NCI-H2107 (cell line): ENCODE measurements at places on chromosomes 1 and 21.

DNA sequence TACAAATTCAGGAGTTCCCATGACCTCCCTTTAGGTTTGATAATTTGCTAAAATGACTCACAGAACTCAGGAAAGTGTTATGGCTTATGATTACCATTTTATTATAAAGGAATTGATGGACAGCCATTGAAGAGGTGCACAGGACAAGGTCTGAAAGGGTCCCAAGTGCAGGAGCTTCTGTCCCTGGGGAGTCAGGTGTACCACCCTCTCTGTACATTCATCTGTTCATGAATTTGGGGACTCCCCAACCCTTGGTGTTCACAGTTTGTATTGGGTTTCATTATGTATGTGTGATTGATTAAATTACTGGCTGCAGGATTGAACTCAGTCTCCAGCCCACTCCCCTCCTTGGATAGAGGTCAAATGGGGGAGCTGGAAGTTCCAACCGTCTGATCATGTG, 10.8 kb upstream of the IL10RB start:
- DNase-seq = no peak

DNA sequence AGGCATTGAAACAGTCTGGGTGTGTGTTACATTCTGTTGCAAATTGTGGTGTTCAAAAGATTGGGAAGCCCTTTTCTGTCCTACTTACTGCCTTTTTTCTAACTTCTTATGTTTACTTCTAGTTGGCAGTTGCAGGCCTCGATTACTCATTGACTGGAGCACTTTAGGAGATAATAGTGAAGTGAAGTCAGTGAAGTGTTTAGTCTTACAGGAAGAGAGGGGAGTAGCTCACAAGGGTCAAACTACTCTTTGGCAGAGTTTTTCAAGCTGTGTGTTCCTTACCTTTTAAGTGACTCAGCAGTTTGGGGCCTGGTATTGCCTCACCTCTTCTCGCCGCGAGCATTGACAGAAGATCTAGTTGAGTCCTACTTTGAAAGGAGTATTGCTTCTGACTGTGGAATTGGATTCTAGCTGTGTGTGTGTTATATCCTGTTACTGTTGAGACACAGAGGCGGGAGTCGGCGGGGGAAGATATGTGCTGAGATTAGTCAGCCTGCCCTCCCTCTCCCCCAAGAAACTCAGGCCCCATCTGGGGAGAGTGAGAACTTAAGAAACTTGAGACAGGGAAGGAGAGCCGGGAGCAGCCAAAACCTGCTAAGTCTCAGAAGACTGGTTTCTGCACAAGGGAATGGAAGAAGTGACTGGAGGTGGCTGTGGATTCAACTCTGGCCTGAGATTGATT, 19.3 kb downstream of the AHCYL1 start:
- peak; percentile 33 for DNase-seq

GRCh38 chr1:30400507-30400906, 322.9 kb downstream of the MATN1 start:
- no peak for DNase-seq

DNA sequence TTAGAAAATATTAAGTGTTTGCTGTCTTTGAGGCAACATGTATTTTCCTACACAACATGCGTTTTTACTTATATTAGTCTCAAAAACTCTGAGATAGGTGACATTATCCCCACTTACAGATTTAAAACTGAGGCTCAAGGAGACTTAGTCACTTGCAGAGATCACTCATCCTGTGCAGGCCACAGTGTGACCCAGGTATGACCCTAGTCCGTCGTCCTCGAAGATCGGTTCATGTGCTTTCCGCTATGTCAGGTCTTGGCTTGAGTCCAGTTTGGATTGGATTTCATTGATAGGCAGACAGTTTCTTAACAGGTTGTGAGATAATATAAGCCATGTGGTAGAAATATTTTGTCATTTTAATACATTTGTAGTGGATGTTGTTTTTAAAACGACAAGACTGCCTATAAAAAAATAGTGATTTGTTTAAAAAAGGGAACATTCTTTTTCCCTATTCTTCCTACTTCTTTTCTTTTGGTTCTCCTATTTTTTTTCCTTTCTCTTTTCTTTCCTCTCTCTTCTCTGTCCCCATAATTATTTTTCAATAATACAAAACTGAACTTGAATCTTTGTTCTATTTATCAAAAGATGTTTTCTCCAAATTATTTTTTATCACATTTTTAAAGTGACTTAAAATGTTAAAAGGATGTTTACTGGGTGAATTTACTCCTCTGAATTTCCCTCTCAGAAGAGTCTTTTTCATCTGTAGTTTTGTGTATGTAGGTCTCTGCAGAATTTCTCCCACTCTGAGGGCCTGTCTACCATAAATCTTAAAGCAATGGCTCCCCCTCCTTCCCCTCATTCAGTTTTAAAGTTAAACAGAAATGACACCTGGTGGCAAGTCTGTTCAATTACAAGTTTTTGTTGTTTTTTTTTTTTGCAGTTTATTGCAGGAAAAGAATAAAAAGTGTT, 81.8 kb downstream of the PHTF1 start:
- DNase-seq = peak; percentile 37

DNA sequence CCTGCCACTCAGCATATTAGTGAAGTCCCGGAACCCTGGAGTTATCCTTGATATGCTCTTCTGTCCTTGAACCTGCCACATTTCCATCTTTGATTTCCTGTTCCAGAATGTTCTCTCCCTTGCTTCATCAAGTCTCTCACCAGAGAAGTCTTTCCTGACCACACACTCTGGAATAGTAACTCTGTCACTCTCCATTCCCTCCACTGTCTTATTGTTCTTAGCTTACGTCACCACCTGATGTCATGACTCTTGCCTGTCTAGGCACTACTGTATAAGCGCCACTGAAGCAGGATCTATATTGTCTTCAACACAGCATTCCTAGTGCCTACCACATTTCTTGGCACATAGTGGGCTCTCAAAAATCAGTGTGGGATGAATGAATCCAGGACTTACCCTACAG, 65.4 kb upstream of the SMYD2 start:
- DNase-seq = no peak

- no peak for DNase-seq
Measured at GRCh38 chr1:16617114-16617631, 3.8 kb upstream of the NBPF1 start.

- no peak for DNase-seq
Measured at GRCh38 chr1:218211241-218211640, 73.9 kb upstream of the RRP15 start.

- no peak for DNase-seq
Measured at GRCh38 chr1:9877962-9878361, 32.1 kb downstream of the CTNNBIP1 start.

GRCh38 chr1:228152918-228153258, 3.2 kb downstream of the GJC2 start:
- DNase-seq = no peak

- DNase-seq = no peak
Measured at GRCh38 chr1:171218661-171219060, 29.6 kb upstream of the FMO1 start.

GRCh38 chr21:31893851-31894415, 21.1 kb downstream of the HUNK start:
- no peak for DNase-seq

GRCh38 chr1:47659146-47659545, 221.3 kb downstream of the FOXD2 start:
- no peak for DNase-seq

- no peak for DNase-seq
Measured at GRCh38 chr1:161299347-161299746, 10.4 kb downstream of the MPZ start.
